ENCODE measurements at places on chromosomes 6 and 20.

GRCh38 chr6:21468461-21468860, 125.1 kb upstream of the SOX4 start:
- no peak for DNase-seq

GRCh38 chr6:162541019-162541601, 186.5 kb downstream of the PRKN start:
- DNase-seq: no peak

- DNase-seq: no peak
Observed at GRCh38 chr6:170263410-170263809, 27.5 kb downstream of the DLL1 start.

- DNase-seq: peak; percentile 99
Observed at GRCh38 chr6:26033085-26033940, 53.9 kb upstream of the HFE start.

GRCh38 chr20:49590163-49591017, 22.5 kb upstream of the PTGIS start:
- no peak for DNase-seq

- DNase-seq: no peak
Observed at GRCh38 chr20:24646321-24646720, 176.9 kb downstream of the SYNDIG1 start.

DNA sequence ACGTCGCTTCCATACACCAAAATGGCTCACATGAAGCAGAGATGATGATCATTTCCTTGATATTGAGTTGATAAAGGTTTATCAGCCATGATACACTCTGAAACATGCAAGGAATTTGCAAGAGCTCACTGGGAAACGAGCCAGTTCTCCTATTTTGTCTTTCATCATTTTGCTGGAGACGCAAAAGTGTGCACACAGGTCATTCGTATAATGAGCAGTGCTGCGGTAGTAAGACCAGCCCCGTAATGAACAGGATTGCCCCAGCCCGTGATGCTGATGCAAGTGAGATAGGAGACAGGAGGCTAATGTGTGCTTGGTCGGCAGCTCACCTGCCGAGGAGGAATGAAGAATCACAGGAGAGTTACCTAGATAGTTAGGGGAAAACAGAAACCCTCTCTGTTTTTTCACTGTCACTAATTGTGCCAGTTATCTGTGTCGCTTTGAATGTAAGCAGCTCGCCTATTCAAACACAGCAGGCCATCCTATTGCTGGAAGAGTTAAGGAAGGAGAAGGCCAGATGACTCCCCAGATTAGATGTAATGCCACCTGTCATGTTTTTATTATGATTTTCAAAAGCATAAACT, 391.8 kb downstream of the SAMD5 start:
- DNase-seq: peak; percentile 2
